ENCODE measurements at places on chromosomes 16 and 17. TPM values are rescaled to one million over a fixed set of nuclear protein-coding genes. Genes with fewer than 3 reads are reported as not detected.

DNA sequence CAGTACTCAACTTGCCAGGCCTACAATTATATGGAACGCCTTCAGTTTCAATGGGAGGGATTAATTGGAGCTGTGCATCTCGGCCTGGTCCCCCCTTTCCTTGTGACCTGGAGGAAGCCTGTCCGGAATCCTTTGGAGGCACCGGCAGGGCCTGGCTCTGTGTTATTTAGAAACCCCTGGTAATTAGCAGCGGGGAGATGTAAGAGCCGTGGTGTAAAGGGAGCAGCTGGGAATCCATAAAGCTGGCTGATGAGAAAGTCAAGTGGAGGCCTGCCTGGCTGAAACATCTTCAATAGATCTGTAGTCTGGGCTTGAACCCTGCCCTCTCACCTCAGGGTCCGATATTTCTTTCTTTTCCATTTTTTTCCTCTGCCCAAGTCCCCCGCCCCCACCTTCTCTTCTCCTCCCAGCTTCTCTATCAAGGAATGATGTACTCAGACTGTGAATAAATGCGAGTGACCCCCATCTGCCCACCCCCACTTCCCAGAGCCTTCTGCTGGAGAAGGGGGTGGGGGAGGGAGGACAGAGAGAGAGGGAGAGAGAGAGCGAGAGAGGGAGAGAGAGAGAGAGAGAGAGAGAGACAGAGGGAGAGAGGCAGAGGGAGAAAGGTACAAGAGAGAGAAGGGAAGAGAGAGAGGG lies 495.5 kb upstream of the ZFHX3 start:
- DNase-seq = no peak

The SCN4A gene
- 0.01 TPM for polyA plus RNA-seq

The GSPT1 gene
- polyA plus RNA-seq = 95.0 TPM

- DNase-seq = no peak
Observed at GRCh38 chr16:8644211-8645140, 23.0 kb downstream of the METTL22 start.

Measured in mammary epithelial cell (primary cell).